Activated CD4-positive, alpha-beta T cell treated with anti-CD3 and anti-CD28 coated beads, Interleukin-2, amount 50 U/mL, for 4 hours (primary cell): ENCODE measurements at places on chromosomes 16 and 17.

- no peak for DNase-seq
Observed at GRCh38 chr17:50203086-50203485, 1.7 kb upstream of the COL1A1 start.

GRCh38 chr16:78199325-78200022, 100.0 kb downstream of the WWOX start:
- no peak for DNase-seq

DNA sequence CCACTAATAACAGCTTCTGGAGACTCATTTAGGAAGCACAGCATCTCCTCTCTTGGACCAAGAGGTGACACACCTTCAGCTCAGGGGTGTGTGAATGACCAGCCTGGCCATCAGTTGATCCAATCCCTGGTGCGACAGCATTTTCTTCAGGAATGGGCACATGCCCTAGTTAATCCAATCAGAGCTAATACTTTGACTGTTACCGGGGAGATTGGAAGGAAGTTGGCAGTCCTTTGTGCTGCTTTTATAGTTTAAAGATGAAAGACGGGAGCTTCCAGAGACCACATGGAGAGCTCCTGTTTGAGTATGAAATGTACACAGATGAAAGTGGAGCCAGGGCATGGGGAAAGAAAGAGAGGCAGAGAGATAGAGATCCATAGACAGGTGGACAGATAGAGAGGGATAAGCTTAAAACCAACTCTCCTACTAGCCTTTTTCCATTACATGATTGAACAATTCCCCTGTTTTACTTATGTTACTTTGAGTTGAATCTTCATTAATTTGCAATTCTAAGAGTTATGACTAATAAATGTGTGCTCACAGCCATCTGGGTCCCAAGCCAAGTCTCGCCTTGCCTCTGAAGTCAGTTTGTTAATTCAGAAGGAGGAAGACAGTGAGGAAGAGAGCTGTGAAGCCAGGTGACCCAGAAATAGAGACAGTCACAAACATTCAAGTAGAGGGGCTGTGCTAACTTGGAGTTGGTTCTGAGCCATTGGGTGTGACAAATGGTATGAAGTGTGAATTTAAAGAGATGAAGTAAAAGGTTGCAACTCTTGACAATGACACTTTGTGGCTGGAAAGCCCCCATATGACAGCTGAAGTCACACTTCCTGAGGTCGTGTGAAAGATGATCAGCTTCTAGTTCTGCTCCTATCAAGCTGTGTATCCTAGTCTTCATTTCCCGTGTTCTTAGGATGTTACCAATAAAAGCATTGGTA, 120.0 kb upstream of the GOT2 start:
- no peak for DNase-seq

DNA sequence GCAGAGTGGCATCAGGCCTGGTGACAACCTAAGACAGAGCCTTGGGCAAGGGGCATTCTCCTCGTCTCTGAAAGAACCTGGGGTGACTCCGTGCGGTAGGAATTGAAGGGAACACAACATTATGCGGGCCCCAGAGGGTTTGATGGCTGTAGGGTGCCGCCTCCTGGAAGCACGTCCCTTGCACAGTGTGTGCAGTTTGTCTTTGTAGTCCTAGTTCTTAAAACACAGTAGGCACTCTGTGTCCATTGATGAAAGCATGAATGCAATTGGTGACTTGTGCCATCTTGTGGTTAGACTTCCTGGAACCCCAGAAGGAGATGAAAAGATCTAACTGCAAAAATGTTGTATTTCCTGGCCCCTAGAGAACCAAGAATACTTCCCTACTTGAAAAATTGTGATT, 279.8 kb downstream of the UTP18 start:
- DNase-seq, result no peak

DNA sequence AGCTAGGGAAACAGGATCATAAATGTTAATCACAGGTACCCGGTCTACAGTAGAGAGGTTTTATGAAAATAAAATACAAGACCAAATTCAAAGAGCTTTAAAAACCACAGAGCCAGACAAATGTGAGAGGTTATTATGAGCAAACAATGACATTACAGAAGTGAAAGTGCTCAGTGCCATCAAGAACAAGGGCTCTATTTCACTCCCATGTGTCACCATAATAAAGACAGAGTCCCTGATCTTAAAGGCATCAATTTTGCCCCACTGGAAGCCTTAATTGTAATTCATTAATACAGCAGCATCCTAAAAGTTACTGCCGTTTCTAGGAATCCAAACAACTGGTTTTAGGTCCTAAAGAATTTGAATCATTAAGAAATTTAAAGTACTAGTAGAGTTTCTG, 43.7 kb upstream of the CDRT4 start:
- no peak for DNase-seq

DNA sequence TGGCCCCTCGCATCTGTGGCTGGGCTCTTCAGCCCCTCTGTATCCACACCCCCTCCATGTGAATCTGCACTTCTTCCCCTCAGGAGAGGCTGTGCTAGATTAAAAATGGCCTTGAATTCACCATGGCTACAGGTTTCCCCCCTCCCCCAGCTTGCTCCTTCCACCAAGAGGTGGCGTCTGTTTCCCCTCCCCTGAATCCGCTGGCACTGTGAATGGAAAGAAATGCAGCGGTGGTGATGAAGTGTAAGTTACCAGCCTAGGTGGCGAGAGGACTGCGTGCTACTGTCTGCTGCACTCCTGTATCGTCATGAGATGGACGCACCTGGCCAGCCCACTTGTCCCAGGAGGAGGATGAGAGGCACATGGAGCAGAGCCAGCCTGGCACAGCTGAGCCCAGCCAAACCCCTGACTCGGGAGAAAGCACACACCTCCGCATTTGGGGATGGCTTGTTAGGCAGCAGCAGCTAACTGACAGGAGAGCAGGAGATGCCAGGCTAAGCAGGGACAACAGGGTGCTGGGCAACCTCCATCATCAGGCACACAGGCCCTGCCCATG, 26.2 kb downstream of the TNFRSF13B start:
- DNase-seq, result no peak

- no peak for DNase-seq
Observed at GRCh38 chr17:28372203-28372944, 880 bp downstream of the SARM1 start.

DNA sequence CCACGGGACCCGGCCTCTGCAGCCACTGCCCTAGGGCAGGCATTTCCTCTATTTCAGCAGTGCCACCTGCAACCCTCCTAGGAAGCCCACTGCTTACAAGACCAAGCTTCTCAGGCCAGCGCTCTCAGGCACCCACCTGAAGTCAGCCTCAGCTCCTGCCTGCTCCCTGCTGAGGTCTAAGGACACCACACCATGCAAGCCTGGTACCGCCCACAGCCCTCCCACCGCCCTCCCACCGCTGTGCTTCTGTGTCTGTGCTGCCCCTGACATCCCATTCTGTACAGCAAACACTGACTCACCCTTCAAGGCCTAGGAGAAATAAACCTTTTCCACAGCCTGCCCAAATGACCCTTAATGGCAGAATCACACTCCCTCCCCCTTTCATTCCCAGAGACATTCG, 6.3 kb downstream of the CLUH start:
- DNase-seq, result no peak

DNA sequence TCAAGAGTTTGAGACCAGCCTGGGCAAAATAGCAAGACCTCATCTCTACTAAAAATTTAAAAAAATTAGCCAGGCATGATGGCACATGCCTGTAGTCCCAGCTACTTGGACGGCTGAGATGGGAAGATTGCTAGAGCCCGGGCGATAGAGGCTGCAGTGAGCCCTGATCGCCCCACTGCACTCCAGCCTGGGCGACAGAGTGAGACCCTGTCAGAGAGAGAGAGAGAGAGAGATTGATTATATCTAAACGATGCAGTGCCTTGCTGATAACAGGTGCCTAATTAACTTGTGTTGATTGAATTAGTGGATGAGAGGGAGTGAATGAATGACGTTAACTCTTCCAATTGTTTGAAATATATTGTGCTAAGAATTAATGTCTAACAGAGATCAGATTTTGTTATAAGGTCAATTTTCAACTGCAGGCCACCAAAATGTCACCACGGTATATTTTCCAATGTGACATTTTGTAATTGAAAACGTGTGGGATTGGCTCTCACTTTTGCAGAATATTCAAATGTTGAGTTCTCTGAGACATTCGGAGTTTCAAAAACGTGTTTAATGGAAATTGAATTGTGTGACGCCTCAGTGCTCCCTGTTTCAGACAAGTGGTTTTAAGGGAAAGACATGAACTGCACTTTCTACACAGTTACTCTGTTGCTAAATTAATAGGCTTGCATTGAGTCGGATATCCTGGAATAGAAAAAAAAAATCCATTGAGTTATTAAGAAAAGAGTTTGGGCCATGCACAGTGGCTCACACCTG, 53.6 kb downstream of the ABAT start:
- no peak for DNase-seq

- DNase-seq, result no peak
Observed at GRCh38 chr16:25395528-25395927, 137.9 kb upstream of the ZKSCAN2 start.

DNA sequence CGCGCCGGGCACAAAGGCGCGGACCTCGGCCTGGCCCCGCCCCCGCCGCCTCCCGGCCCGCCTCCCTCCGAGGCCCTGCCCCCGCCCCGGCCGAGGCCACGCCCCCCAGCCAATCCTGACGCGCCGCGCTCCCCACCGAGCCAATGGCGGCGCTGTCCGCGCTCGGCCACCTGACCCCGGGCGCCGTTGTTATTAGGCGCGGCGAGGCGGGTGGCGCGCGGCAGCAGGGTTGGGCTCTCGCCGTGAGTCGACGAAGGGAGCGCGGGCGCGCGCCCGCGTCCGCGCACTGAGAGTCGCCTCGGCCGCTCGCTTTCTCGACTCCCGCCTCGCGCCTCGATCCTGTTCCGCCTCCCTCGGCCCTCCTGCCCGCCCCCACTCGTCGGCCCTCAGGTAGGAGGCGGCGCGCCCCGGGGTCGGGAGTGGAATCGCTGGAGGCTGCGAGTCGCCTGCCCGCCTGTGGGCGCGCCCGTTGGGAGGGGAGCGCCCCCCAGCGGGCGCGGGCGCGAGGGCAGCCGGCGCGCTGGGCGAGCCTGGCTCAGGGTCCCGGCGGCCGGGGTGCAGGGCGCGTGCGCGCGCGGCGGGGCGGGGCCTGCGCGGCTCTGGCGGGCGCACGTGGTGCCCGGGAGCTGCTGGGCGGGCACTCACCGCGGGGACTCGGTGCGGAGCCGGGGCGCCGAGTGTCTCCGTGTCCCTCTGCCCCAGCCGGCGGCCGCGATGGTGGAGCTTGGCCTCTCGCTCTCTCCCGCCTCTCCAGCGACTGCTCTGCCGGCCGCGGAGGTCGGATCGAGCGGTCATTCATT, 405 bp upstream of the CBLN1 start:
- no peak for DNase-seq

- no peak for DNase-seq
Observed at GRCh38 chr16:76287466-76287865, 10.3 kb downstream of the CNTNAP4 start.

DNA sequence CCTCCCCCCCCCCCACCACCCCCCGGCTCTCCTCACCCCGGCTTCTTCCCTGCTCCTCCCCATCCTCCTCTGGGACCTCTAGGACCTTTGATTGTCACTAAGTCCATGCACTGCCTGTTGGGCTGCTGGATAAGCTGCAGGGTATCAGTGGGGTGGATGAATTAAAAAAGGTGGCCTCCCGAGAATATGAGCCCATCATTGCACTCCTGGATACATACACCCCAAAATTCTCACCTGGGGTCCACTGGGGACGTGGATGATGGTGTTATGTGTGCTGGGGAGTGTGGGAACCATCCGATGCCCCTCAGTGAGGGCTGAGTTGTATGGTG, 88.8 kb downstream of the IRF8 start:
- no peak for DNase-seq

DNA sequence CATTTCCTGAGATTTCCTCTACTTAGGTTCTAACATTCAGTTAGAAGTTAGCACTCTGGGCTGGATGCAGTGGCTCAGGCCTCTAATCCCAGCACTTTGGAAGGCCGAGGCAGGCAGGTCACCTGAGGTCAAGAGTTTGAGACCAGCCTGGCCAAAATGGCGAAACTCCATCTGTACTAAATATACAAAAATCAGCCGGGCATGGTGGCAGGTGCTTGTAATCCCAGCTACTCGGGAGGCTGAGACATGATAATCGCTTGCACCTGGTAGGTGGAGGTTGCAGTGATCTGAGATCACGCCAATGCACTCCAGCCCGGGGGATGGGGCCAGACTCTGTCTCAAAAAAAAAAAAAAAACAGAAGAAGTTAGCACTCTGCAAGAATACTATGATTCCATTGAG, 1430.9 kb downstream of the CDH11 start:
- DNase-seq, result no peak

DNA sequence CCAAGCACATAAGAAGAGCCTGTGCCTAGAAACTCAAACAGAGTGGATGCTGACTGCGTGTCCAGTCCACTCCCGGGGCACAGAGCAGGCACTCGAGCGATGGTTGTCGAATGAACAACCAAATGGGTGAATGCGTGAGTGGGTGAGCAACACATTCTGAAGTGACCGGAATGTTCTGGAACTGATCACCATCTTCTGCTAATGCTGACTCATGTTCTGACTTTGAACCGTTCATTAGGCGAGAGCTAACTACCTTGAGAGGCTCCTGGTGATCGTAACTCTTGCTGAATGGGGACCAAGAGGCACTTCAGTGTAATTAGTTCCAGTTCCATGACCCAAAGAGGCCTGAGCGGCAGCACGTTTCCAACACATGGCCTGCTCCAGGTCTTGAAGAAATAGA, 37.9 kb downstream of the IRF8 start:
- DNase-seq, result peak; percentile 27

GRCh38 chr16:85284141-85284817, 172.0 kb upstream of the CIBAR2 start:
- DNase-seq, result no peak

GRCh38 chr17:14359163-14360020, 58.5 kb downstream of the HS3ST3B1 start:
- no peak for DNase-seq

DNA sequence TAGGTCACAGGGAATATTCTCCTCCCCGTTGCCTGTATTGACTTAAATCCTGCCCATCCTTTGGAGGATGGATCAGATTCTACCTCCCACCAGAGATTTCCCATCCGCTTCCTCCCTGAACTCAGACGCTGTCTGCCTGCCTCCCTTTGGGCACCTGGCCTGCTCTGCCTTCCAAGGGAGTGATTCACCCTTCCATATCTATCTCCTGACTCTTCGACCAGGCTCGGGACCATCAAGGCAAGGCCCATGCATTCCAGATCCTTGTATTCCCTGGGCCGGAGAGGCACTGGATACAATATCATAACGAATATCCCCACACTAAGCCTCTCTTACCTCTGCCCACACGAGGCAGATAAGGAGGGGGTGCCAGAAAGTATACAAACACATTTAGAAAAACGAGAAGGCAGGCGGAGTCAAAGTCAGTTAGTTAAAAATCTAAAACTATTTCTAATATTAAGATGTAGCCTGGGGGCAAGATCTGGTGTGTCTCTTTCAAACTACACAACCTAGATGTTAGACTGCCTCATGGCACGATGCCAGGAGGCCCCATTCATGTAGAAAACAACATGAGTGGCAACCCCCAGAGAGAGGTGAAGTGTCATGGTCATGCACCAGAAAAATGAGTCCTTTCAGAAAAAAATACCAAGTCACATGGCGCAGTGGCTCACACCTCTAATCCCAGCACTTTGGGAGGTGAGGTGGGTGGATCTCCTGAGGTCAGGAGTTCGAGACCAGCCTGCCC, 9.2 kb downstream of the PMP22 start:
- no peak for DNase-seq

GRCh38 chr17:30433514-30433913, 43.7 kb upstream of the GOSR1 start:
- no peak for DNase-seq

- DNase-seq, result no peak
Observed at GRCh38 chr16:61879306-61879705, 156.9 kb downstream of the CDH8 start.
